ENCODE measurements at places on chromosomes 5 and 9.

GRCh38 chr9:117286245-117286644 is 128.6 kb downstream of the ASTN2 start:
- no peak for DNase-seq

DNA sequence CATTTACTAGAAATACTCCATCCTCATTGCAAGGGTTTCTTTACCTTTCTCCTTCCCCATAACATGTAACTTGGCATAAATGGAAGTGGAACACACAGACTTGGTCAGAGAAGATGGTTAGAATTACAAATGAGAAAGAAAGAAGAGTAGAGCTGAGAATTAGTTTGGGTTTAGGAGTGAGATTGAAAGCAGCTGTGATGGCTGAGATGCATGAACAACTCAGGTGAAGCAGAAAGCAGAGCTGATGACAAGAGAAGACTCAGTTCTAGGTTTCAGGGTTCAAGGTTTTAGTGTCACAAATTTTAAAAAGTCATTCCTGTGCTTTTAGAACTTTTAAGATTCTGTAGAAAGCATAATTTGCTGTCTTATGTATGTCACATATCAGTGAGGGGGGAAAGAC is 54.0 kb downstream of the TMEM161B start:
- DNase-seq, result no peak

- DNase-seq, result no peak
These were observed 173.5 kb upstream of the SPRY4 start for GRCh38 chr5:142498298-142498697.

DNA sequence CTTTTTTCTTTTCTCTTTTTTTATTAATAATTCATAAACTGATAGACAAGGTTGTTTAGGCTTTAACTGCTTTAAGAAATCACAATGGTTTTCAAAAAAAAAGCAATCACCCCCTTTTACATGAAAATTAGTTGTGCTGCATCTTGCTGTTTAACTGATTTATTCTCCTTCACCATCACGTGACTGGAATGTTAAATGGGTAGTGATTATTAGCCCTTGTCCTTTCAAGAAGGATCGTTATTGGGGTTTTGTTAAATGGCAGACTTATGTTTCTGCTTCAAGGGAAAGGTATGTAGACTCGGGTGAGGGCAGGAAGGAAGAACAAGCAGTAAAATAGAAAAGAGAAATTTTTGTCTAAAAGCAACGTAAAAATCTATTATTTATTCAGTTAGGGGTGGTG is 175.6 kb upstream of the TLE4 start:
- no peak for DNase-seq

- no peak for DNase-seq
These were observed 53.9 kb upstream of the PITX1 start for GRCh38 chr5:135087950-135088349.

Measured in CD4-positive, alpha-beta T cell treated with Interleukin-12 subunit alpha and Interleukin-12 subunit beta, for 1 hour (primary cell).